ENCODE measurements at places on chromosomes 6 and 20.

- peak; percentile 63 for DNase-seq
These were observed at the start of gene ENPP1 for GRCh38 chr6:131807644-131808459. TSS of gene ENPP1 (plus strand) at chr6:131808020. CDS start at chr6:131808036, 16 bp downstream.

GRCh38 chr6:168962886-168963285 lies 290.8 kb downstream of the THBS2 start:
- peak; percentile 50 for DNase-seq

DNA sequence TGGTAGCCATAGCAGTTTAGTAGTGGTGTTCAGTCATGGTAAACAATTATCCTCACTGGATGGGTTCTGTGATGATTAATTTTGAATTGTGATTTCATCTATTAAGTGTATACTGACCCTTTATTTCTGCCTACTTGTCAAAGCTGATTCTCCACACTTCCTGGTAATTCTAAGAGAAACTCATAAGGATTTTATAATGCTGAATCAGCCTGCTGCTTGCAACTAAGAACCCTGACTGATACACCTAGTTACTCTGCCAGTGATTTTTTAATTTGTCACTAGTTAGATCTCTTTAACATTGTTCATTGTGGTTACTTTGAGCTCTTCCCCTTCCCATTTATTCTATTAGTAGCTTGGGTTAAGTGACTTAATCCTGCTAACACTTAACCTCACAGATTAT lies 8.6 kb downstream of the CDC40 start:
- peak; percentile 2 for DNase-seq

GRCh38 chr6:167797011-167797471 lies 29.7 kb upstream of the AFDN start:
- DNase-seq: no peak

DNA sequence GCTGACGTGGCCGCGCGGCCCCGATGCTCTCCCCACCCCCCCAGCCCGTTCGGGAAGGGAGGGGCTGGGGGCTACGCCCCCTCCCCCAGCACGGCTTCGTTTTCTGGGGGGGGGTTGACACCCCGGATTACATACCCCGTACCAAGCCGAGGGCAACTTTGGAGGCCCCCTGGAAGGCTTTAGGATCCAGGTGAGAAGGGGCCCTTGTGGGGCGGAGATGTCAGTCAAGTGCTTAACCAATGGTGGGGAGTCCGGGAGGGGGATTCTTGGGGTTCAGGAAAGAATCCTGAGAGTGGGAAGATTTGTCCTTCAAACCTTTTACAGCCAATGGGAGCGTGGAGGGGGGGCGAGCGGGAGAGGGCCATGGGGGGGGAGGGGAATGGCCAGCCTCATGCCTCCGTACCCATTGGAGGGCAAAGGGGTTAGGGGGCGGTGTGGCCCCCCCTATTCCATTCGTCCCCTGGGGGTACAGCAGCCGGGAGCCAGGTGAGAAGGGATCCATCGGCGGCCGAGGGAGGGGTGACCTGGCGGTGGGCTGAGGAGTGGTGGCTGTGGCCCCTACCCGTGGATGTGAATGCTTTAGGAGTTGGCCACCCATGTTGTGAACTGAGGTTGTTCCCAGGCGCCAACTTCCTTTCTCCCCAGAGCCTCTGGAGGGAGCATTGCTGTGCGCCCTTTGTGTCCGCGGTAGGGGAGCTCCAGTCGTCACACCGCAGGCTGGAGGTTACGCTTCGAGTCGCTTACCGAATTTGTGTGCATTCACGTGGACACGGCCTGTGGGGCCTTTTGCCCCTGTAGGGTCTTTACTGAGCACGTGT lies 682 bp downstream of the BRD2 start:
- peak; percentile 89 for DNase-seq

GRCh38 chr6:1763404-1763803 lies 153.7 kb downstream of the FOXC1 start:
- DNase-seq: no peak

- no peak for DNase-seq
These were observed 252.5 kb upstream of the NOX3 start for GRCh38 chr6:155708100-155708499.

GRCh38 chr6:55782275-55782674 lies 93.1 kb downstream of the BMP5 start:
- DNase-seq: no peak

DNA sequence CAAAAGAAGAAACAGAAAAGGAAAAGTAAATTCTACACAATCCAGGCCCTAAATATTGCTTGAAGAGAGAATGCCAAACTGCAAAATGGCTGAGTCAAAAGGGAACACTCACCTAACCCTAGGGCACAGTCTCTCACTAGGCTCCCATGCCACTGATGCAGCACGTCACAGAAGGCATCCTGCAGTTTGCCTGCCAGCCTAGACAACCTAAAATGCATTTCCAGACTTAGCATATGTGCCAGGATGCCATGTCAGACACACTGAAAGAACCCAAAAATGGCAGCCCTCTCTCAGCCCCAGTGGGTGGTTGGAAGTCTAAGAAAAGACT lies 10.6 kb upstream of the SIRPD start:
- no peak for DNase-seq

GRCh38 chr6:81735756-81736380 lies 16.6 kb downstream of the TENT5A start:
- DNase-seq: no peak

GRCh38 chr6:45021676-45022075 lies 306.5 kb upstream of the RUNX2 start:
- peak; percentile 53 for DNase-seq

DNA sequence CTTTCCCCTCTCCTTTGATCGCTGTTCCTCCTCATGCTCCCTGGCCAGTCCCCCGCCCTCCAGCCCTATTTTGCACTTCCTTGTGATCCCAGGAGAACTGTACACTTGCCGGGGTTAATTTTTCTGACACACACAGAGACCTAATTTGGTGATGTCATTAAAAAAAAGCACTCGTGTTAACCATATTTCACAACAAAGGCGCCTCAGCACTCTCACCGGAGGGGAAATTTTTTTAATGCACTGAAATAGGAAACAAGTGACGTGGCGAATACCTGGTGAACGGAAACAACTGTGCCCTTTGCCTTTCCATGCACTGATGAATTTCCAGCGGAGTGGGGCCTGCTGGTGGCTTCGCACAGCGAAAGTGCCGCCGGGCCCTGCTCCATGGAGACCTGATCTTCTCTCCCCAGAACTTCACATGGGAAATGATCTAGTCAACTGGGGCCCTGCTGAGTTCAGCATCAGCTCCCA lies 53.9 kb upstream of the TAGAP start:
- DNase-seq: no peak

DNA sequence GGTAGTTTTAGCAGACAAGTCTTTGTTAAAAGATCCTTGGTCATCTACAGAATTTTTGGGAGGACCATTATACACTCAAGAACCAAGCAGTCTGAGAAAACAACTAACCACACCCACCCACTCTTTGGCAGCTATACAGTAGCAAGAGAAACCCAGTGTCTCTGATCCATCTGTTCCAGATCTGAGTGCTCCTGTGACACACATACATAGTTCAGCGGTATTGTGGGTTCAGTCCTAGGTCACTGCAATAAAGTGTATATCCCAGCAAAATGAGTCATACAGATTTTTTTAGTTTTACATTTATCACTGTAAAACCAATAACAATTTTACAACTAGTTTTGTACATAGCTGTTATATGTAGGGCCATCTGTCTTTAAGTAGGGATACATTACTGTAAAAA lies 47.4 kb upstream of the PAK5 start:
- DNase-seq: peak; percentile 62

GRCh38 chr6:137210903-137211302 lies 8.3 kb downstream of the IFNGR1 start:
- no peak for DNase-seq

DNA sequence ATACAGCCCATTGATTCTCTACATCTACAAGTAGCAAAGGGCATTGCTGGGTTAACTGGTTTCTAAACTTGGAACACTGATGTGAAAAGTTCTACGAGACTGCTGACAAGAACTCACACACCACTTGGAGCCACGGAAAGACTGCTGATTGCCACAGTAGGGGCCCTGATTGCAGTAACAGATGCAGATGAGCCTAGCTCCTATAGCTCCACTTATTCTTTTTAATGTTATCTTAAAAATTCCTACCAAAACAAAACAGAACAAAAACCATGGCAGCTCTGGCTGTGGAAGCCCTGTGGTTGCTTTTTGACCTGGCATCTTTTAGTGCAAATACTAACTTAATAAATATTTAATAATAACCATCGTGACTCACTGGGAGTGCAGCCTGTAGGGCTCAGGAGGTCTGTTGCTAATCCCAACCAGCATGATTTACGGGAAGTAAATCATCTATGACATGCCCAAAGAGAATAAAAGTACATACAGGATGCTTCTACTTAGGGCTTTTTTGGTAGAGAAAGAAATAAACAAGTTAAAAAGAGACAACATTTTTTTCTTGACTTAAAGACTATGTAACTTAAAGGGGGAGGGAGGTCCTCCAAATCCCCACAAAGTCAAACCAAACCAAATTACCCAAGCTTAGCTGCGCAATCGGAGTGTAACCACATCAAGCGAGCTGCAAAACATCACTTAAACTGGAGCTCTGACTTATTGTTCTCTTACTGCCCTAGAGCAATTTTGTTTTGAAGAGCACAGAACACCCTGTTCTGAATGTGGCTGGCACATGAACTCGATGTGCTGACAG lies 87.2 kb downstream of the FKBP5 start:
- DNase-seq: peak; percentile 89

DNA sequence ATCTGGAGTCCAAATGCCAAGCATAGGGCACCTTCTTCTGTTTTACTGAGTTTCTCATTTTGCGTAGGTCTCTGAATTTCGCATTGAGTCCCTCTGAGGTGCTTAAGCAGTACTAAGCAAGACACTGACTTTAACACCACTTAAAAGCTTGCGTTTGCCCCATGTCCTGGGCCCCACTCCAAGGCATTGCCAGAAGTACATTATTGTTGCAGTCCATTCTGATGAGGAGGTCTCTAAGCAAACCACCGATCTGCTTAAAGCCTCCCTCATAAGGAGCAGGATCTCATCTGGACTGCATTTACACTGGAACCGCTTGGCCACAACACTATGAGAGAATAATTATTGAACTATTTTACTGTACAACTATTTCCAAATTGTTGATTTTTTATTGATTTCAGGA lies 16.3 kb downstream of the BMP2 start:
- DNase-seq: peak; percentile 7
